ENCODE measurements at places on chromosomes 11 and 22.

- DNase-seq, result no peak
Measured at GRCh38 chr11:36809303-36809702, 211.3 kb upstream of the RAG2 start.

DNA sequence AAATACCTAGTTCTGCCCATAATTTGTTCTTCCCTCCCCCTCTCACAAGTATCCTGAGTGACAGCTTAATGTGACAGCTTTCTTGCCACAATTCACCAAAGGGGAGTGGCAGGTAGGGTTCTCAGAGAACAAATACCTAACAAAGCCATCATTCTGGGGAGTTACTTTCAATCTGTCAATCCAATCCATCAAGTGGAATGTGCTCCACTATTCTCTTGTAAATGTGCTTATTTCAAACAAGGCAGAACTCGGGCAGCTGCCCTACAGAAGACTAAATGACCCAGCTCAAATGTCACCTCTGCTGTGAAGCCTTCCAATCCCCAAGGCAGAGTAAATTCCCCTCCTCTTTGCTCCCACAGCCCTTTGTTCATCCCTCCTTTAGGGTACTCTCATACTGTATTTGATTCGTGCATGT, 27.8 kb downstream of the LGR4 start:
- DNase-seq, result no peak

- DNase-seq, result no peak
Measured at GRCh38 chr11:129700701-129701100, 114.9 kb upstream of the TMEM45B start.

GRCh38 chr22:22111983-22112382, 129.4 kb upstream of the TOP3B start:
- DNase-seq, result no peak

- DNase-seq, result peak; percentile 92
Measured at GRCh38 chr22:37545703-37546436, 14.4 kb upstream of the CDC42EP1 start.

DNA sequence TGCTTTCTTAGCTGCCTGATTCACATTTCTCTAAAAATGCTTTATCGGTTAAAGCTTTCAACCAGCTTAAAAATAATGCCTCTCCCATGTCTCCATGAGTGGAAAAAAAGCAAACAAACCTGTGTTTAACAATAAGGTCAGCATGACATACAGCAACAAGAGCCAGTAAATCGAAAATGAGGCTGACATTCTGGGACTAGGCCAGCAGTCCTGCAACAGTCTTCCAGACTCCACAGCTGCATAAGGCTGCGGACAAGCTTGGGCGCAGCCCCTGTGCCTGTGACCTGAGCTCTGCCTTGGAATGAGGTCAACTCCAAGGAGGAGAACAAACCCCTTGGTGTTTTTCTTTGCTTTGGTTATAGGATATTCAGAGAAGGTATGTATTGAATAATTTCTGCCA, 95.5 kb downstream of the PGR start:
- peak; percentile 70 for DNase-seq

DNA sequence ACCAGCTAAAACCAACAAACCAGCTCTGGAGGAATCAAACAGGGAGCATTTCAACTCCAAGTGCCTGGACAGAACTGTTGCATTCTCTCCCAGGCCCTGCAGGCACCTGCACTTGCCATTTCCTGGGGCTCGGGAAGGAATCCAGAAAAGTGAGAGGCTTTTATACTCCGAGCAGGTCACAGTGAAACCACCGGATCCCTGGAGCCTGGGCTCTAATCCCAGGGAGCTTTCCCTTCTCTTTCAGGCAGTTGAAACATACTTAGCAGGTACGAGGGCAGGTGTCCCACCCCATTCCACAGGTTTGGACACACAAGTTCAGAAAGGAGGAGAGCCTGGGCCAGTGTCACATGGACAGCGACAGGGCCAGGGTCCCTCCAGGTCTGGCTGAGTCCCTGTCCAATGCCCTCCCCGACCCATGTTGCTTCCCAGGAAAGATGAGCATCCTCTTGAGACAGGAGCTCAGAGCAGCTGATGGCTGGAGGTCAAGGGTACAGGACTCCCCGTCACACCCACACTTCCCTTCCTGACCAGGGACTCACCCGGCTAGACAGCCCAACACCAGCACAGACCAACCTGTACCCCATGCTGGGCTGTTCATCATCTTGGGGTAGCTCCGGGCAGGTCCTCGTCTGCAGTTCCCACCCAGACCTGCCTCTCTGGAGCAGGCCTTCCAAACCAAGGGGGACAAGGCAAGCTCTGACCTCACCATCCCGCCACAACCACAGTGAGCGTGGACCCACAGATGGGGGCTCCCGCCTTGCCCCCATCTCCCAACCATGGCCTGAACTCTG, 49.9 kb upstream of the CD5 start:
- DNase-seq, result no peak

GRCh38 chr11:6319704-6320410, 444 bp downstream of the CAVIN3 start:
- peak; percentile 90 for DNase-seq

DNA sequence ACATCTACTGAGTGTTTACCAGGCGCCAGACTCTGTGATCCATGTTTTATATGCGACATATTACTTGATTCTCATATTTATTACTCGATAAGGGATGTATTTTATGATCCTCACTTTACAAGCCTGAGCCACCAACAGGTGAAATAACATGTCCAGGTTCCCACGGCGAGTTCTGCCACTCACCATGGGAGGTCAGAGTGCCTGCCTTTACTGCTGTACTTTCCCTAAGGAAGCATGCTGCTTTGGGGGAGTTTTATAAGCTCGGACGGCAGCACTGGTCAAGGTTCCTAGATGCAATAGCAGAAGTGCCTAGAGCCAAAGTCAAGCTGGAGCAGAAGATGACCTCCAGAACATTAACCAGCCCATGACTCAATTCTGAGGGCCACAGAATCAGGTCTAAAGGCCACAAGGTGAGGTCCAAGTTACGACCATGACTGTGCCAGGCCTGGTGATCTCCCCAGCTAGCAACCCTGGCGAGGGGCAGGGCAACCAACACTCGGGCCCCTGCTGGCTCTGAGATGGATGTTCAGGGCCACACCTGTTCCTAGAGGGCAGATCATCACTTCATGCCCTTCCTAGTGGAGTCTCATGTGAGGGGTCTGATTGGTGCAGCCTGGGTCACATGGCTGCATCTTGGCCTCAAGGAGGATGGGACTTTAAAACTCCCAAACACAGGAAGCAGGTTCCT, 14.2 kb downstream of the IFT27 start:
- peak; percentile 40 for DNase-seq

DNA sequence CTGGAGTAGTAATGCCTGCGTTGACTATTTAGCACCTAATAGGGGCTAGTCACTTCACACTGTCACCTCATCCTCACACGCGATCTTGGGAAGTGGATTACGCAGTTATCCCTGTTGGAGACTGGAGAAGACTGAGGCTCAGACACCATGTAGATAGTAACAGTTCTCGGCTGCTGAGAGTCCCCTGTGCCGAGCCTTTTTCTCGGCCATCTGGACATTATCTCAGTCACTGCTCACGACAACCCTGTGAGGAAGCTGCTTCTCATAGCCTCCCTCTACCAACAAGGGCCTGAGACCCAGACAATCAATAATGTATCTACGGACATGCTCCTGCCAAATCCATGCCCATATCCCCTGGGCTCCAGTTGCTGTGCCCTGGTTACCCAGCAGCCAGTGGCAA, 25.9 kb downstream of the SCUBE1 start:
- DNase-seq, result no peak

DNA sequence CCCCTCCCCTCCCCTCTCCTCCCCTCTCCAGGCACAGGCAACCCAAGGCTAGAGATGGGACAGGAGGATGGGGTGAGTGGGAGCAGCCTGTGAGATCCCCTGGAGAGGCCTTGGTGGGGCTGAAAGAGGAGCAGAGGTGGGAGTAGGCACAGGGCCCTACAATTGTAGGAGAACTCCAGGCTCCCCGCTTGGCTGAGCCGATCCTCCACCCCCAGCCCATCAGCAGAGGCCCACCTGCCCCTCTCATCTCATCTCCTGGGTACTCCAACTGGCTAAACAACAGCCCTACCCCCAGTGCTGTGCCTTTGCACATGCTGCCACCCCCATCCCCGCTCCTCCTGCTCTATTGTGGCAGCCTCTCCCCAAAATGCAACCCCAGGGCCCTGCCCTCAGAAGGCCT, 52.0 kb upstream of the A4GALT start:
- no peak for DNase-seq

- DNase-seq, result no peak
Measured at GRCh38 chr11:11108026-11108425, 245.0 kb downstream of the CSNK2A3 start.

DNA sequence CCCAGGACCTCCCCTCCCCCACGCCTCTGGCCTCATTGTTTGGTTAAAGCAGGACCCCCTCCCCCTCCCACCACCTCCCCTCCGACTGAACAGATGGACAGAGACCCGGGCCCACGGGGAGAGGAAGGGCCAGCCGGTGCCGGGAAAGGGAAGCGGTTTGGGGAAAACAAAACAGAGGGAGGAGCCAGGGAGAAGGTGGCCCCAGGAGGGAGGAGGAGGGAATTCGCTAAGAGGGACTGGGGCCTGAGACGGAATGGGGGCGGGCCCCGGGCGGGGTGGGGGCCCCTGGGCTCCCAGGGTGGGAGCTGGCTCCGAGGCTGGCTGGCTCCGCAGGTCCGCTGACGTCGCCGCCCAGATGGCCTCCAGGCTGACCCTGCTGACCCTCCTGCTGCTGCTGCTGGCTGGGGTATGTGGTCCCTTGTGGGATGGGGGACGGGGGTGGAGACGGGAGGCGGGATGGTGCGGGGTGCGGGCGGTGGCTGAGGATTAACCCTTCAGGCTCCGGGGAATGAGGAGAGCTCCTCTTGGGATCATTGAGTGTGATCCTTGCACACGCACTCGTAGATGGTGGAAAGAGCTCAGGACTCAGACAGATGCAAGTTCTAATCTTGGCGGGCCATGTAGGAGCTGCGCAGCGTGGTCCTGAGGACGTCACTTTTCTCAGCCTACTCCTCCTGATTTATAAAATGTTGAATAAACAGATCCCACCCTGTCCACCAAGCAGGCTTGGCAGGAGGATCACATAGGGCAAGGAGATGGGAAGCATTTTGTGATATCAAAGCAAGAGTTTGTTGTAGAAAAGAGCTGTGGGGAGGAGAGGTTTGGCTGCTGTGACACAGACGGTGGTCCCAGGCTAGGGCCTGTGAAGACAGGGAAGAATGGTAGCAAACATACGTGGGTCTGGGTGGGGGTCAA, 688 bp downstream of the SERPING1 start:
- peak; percentile 86 for DNase-seq

DNA sequence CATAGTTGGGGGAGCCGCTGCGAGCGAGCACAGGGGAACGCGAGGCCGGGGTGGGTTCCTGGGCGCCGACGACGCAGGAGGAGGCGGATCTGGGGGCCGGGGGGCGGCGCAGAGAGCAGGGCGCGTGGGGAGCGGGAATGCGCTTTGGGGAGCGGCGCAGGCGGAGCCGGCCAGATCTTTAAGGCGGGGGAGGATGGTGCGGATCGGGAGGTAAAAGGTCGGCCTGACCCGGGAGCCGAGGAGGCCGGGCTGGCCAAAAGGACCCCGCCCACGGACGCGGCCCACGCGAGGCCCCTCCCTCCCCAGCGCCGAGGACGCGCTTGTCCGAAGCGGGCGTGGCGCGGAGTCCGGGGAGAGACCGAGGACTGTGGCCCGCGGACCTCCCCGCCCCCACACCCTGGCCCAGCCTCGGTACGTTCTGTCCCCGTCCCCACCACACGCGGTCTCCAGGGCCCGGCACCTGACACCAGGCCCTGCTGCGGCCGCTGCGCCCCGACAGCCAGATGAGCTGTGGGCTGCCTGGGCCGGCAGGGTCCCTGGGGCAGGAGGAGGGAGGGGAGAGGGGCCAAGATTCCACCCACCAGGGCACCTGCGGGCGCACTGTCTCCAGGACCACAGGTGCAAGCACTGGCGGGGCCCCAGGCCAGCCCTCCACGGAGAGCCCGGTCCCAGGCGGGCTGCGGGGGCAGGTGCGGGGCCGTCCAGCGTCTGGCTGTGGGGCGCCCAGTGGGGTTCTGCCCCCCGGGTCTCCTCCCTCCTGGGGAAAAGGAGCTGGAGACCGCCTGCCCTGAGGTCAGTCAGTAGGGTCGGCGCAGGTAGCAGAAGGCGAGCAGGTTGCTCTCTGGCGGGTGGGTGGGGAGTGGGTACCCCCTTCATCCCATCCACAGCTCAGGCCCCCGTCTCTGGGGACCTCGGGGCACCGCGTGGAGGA, 10.9 kb downstream of the PIM3 start:
- peak; percentile 70 for DNase-seq

- no peak for DNase-seq
Measured at GRCh38 chr11:70371241-70371640, 27.1 kb upstream of the CTTN start.

DNA sequence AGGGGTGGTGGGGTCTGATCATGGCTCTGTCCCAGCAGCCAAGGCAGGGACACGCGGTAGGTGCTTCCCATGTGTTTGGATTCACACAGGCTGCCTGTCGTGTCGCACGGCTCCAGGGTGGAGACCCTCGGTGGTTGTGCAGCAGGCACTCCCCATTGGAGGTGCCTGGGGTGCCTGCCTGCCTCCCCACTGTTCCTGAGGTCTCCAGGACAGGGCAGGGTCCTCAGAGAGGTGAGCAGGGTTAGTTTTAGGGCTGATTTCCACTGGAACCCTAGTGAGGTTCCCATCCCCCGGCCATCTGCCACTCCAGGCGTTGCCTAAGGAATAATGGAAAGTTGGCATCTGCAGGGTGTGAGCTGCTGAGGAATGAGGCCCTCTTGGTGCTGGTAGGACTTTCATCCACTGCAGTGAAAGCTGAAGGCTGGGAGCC, 32.3 kb downstream of the OSBPL5 start:
- peak; percentile 57 for DNase-seq

GRCh38 chr11:65817312-65817834, 16.4 kb upstream of the SNX32 start:
- no peak for DNase-seq

GRCh38 chr11:83502041-83502440, 215.9 kb upstream of the CCDC90B start:
- no peak for DNase-seq

All from left forelimb (tissue), 1 donor.